Muscle of arm (tissue), 14 donors: ENCODE measurements at places on chromosomes 4 and X.

GRCh38 chr4:25368315-25368714 is 8.7 kb upstream of the ANAPC4 start:
- DNase-seq = no peak

GRCh38 chr4:38514465-38515146 is 149.4 kb upstream of the KLF3 start:
- DNase-seq = no peak

DNA sequence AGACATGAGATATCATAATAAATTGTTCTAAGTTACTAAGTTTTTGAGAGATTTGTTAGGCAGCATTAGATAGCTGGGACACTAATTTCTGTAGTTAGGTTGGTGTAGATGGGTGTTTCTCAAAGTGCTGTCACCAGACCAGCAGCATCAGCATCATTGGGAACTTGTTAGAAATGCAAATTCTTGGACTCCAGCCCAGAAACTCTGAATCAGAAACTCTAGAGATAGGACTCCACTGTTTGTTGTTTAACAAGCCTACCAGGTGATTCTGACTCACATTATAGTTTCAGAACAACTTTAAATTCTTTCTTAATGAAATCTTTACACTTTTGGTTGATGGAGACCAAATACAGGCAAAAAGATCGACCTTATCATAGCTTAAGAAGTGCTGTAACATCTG is 173.7 kb downstream of the PABPC4L start:
- no peak for DNase-seq

- no peak for DNase-seq
Observed at GRCh38 chrX:31209005-31209628, 137.3 kb upstream of the FTHL17 start.

- no peak for DNase-seq
Observed at GRCh38 chr4:80173401-80173800, 23.9 kb upstream of the PRDM8 start.

DNA sequence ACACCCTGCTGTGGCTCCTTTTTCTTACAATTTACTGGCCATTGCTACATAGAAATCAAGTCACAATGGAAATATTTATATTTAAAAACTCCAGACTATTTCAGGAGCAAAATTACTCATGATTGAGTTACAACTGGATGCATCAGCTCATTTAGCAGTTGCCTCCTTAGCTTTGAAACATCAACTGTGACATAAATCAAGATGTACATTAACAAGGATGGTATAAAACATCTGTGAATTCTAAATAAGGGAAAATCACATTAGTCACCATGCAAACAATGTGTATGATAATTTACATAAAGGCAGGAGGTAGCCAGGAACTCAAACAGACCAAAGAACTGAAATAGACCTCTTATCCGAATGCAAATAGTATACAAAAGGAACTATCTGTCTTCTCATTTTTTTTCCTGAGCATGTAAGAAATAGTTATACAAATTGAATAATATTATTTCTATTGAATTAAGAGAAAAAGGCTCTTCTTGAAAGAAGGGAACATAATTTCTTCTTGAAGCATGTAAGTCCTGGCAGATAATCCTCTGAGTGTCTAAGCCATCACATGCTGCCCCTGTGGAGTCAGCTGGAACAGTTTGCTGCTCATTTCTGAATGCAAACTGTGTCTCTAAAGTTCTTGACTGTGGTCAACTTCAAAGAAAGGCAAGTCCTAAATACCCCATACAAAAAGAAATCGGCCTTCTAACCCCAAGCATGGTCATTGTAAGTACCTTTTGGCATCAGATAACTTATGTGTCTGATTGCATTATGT is 151.2 kb downstream of the NAA11 start:
- DNase-seq = no peak

GRCh38 chr4:16846540-16847117 is 51.8 kb downstream of the LDB2 start:
- no peak for DNase-seq

DNA sequence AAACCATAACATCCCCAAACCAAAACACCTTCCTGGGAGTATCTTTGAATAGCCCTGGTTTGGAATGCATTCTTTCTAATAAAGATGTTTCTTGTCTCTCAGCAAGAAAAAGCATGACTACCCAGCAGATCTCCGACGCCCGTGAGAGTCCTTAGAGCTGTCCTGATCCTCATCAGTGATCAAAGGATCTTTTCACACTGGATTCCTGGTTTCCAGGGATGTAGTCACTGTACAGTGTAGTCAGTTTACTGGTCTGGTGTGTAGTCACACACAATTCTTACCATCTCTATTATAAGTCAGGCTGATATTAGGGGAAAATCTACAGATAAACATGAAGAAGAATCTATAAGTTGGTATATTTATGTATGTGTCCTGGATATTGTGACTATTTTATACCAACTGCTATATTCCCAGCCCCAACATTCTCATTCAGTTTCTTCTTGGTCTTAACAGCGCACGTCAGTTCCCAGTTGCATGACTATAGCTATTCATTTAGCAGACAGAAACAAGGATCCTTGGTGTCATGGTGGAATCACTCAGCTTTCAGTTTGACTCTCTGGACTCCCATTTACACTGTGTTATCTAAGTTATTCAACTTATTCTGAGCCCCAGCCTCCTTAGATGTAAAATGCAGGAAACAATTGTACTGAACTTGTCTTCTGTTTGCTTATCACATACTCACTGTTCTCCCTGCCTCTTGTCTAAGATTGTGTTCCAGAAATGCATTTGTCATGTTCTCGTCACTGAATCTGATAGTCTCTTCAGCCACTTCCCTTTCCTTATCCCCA is 68.3 kb downstream of the SLIT2 start:
- DNase-seq = no peak

- no peak for DNase-seq
Observed at GRCh38 chr4:11824566-11824965, 395.9 kb upstream of the HS3ST1 start.

GRCh38 chr4:142326181-142326580 is 519.9 kb downstream of the INPP4B start:
- no peak for DNase-seq

DNA sequence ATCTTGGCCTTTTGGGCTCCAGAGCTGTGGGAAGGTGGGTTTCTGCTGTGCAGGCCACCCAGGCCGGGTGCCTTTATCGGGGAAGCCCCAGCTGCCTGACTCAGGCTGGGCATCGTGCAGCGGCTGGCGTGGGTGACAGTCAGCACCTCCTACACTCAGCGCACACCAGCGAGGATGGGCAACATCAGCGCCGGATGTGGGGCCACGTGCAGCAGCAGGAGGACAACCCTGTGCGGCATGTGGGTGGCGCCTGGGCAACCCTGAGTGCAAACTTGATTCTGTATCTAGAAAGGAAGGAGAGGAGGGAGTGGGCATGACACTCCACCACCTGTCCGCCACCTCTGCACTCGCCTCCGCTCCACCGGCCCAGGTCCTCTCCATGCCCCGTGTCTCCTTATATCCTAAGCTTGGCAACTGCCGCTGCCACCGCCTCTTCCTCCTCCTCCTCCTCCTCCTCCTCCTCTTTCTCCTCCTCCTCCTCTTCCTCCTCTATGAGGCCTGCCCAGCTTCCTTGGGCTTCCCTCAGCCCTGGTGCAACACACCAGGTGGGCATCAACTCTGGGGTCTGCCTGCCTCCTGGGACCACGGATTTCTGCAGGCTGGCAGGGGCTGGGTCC is 107.4 kb upstream of the AFAP1 start:
- DNase-seq = no peak

GRCh38 chrX:17413228-17413627 is 38.2 kb downstream of the NHS start:
- DNase-seq = no peak
